Stimulated activated CD4-positive, alpha-beta T cell treated with anti-CD3 and anti-CD28 coated beads, TNF-alpha, amount 100 ng/mL, for 24 hours (primary cell): ENCODE measurements at places on chromosomes 7 and 10.

DNA sequence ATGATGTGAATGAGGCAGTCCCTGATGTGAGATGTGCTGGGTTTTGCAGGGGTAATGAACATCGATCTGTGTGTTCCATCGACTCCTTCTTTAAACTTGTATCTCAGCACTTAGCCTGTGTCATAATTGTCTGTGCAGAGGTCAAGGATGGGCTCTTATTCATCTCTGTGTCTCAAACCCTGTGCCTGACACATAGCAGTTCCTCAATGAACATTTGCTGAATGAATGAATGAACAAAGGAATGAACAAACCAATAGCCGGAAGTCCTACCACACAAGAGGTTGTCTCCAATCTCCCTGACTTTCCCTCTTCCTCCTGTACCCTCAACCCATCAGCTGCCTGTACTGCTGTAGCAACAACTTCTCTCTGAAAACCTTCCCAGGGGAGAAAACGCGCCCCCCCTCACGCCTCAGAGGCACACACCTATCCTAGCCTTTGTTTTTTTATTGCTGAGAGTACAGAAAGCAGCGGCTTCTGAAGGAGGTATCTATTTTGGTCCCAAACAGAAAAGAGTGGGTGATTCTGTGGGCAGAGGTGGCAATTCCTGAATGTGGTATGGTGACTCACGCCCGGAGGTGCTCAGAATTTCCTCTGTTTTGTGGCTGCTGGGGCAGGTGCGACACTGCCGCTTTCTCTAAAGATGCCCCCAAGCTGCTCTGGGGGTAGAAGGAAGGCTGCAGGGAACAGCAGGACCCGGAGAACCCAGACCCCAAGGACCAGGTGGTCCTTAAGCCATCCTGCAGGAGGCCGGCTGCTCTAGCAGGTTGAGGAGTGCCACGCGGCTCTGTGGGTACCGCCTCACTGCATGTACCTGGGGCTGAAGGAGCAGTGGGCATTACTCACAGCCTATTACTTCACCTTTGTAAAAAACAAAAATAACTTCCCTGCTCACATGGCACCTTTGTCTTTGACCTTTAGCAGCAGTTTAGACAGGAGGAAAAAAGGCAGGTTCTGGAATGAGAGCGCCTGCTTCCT is 9.6 kb downstream of the IL2RA start:
- DNase-seq: peak; percentile 68

DNA sequence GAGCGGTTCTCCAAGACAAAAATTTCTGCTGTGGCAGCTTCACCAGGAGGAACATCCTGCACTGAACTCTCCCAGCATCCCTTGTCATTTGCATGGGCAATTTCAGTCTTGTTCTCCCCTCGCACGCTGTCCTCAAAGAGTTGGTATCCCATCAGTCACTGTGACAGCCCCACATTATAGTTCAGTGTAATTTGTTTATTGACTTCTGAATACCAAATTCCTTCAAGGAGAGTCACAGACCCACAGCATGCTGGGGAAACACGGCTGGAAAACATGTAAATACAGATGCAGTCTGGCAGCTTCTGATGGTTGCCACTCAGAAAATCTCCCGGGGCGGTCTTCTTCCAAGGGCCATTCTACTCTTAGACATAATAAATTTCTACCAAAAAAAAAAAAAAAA is 151.0 kb upstream of the NEBL start:
- DNase-seq: no peak

- DNase-seq: no peak
Measured at GRCh38 chr10:25522946-25523608, 348.3 kb downstream of the GPR158 start.

DNA sequence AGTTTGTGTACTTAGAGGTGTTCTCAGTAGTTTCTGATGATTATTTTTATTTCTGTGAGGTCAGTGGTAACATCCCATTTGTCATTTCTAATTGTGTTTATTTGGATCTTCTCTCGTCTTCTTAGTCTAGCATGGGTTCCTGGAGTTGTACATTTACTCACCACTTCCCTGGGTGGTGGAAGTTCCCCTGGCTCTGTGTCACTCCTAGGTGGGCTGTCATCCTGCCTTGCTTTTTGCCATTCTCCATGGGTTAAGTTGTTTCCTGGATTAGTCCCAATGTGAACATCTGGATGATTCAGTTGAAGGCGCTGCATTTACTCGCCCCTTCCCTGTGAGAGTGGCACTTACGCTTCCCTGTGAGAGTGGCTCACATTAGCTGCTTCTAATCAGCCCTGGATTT is 48.2 kb downstream of the GSAP start:
- no peak for DNase-seq

DNA sequence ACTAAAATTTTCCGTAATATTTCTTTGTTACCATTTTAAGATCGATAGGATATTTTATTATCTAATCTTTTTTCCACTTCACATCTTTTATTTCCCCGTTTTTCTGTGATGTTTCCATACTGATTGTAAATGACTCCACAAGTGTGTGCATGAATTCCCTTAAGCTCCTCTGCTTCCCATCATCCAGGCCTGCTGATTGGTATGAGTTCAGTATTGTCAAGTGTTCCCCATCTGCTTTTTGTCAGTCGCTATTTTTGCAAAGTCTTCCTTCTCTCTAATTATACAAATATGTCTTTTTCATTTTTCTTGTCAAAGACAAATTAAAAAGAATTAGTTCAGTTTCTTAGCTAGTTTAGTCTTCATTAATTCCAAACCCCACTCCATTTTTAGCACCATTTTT is 184.7 kb downstream of the EXOC4 start:
- no peak for DNase-seq

GRCh38 chr7:74355091-74355490 is 65.9 kb downstream of the CLIP2 start:
- peak; percentile 11 for DNase-seq

GRCh38 chr10:57513637-57514036 is 754.1 kb downstream of the IPMK start:
- DNase-seq: no peak

DNA sequence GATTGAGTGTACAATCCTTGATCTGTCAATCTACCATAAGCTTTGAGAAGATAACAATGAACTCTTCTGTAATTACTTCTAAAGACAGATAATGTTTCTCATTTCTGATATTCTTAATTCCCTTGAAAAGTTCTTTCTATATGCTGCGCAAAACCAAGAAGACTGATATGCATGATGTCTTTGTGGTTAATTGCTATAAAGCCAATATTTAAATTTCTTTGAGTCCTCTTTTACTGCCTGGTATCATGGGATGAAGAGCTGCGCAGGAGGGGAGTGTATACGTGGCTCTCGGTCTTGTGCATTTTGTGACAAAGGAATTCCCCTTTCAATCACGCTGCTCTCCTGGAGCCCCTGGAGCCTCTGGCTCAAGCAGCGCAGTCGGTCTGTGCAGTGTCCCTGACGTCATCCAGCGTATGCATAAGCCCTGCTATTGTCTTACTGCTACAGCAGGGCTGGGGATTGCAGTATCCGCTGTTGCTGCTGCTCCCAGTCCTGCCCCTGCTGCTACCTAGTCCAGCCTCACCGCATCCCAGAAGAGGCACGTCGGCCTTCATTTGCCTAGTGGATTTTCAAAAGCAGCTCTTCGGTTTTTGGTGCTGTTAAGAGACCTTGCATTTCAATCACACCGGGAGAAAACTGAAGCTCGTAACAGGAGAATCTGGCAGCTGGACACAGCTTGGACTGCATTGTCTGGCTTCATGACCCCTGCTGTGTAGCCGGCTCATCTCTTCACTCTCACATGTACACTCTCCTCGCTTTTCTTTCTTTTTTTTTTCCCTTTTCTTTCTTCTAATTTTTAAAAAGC is 66.7 kb downstream of the ST7 start:
- no peak for DNase-seq

- DNase-seq: no peak
Measured at GRCh38 chr7:41287559-41288335, 415.1 kb downstream of the INHBA start.
